Activated naive CD4-positive, alpha-beta T cell treated with anti-CD3 and anti-CD28 coated beads, Interleukin-2, amount 50 U/mL, for 16 hours (primary cell): ENCODE measurements at places on chromosomes 16 and 17.

DNA sequence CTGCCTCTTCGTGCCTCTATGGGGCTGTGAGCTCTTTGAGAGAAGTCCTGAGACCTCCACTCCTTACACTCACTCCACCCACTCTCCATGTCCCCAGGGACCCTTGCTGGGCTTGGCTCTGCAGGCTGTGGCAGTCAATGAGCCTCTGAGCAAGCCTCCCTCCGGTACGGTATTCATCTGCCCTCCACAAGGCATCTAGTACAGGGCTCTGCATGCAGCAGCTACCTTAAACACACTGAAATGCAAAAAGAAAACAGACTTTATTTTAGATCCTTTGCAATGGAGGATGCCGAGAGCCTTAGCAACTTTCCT, 38.9 kb upstream of the SMPD3 start:
- no peak for DNase-seq

- DNase-seq, result no peak
These were observed 136.1 kb downstream of the RAB11FIP4 start for GRCh38 chr17:31527606-31528005.

DNA sequence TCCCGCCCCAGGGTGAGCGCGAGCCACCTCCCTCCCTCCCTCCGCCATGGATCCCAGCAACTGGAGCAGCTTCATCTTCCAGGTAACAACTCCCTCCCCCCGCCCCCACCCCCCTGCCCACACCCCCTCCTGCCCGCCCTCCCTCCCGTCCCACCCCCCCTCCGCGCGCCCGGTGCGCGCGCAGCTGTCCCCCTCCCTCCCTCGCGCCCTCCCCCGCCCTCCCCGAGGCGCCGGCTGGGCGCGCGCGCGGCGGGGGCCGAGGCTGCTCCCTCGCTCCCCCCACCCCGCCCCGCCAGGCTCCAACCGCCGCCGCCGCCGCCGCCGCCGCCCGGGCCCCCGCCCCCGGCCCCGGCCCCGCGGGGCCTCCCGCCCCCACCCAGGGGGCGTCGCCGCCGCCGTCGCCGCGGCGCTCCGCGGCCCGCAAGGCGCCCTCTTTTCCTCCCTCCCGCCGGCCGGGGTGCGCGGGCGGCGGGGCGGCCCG, at the start of gene MAZ:
Gene MAZ (plus strand): TSS at position 431 of the 481 bp plus-strand sequence. CDS start 173 bp downstream, outside the sequence.
- peak; percentile 79 for DNase-seq

- no peak for DNase-seq
These were observed 153.0 kb upstream of the CIBAR2 start for GRCh38 chr16:85265161-85265784.

DNA sequence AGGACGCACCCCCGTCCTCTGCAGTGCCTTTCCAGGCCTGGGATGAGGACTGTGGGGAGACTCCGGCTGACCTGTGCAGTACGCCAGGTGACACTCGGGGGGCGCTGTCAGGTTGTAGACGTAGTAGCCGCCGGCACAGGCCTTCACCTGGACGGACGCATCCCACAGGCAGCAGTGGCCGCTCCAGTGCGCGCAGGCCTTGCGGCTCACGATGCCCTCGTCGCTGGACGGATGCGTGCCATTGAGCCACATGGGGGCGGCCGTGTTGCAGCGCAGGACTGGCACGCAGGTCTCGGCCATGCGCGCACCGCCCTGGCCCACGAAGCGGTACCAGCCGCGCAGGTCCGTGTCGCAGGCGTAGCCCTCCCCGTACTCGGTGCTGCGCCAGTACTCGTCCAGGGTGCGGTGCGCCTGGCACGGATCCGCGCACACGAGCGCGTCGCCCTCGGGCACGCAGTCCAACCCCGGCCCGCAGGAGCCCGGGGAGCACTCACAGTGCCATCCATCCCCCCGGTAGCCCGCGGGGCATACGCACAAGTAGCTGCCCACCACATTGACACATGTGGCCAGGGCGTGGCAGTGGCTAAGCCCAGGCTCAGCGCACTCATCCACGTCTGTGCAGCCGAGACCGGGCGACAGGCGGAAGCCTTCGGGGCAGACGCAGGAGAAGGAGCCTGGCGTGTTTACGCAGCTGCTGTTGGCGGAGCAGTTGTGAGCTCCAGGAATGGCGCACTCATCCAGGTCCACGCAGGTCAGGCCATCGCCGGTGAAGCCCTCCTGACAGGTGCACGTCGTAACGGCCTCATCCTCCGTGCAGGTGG, 3.9 kb downstream of the UMOD start:
- DNase-seq, result no peak

DNA sequence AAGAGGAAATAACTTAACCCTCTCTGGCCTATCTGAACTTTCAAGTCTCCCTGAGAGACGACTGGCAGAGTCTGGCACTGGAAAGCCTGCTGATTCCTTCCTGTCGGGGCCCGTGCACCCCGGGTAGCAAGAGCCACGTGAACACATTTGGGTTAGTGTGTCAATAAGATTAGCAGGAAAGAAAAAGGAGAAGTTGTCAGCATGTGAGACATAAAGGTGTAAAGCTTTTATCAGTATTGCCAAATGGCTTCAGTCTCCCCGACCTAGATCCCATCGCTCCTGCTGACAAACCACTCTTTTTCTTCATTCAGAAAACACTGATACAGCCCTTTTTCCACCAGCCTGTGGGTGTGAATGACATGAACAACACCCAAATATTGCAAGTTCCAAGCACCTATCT, 74.4 kb downstream of the CCT6B start:
- no peak for DNase-seq

GRCh38 chr16:28158136-28158535, 53.6 kb downstream of the XPO6 start:
- no peak for DNase-seq

DNA sequence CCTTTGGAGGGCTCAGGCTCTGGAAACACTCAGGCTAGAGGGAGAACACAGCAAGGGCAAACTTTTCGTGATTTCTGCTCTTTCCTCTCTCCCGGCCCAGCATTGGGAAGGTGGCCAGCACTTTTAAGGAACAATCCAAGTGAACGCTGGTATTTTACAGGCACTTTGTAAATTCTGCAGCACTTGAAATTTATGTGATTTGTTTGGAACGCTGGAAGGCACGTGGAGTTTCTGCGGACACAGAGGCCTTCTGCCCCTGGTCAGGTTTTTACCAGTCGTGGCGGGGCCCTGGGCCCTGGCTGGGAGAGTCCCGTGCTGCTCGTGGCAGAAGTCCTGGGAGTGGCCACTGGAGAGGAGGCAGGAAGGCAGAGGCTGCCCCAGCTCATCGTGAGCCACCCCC, 188.6 kb downstream of the ENGASE start:
- no peak for DNase-seq

DNA sequence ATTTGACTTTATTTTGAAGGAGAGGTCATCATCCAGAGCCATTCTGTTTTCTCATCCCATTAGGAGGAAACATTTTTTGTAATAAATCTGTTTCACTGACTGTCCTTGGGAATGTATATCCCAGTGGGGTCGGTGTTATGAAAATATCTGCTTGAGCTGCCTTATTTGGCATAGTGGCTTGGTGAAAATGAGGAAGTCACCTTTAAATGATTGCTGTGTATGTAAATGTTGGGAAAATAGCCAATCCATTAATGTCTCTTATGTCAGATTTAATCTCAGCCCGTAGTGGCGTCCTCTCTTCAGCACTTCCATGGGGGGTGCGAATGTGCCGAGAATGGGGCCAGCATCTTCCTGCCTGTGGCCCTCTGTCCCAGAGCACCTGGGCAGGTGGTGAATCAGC, 57.6 kb downstream of the BANP start:
- DNase-seq, result no peak

DNA sequence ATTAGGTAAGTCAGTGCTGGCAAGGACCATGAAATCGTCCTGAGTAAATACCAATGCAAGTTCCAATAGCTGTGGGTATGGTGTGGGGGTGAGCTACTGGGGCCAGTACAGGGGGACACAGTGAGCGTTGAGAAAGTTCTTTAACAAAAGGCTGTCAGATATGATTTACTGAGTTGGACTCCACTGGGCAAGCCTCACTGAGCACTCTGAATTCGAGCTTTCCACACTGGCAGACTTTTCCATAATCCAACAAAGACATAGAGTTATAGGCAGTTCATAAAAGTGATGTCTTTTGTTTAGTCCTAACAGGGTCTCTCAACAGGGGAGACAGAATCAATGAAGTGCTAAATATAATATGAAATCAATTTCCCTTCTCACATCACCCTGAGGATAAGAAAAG, 489.0 kb downstream of the KCNJ2 start:
- no peak for DNase-seq

- no peak for DNase-seq
These were observed 524.4 kb upstream of the ZFHX3 start for GRCh38 chr16:73572135-73572828.

- no peak for DNase-seq
These were observed 471.4 kb upstream of the RBFOX1 start for GRCh38 chr16:6861135-6861814.

GRCh38 chr17:49753959-49754391, 10.0 kb downstream of the FAM117A start:
- no peak for DNase-seq

- DNase-seq, result peak; percentile 10
These were observed 88.1 kb upstream of the ZNF750 start for GRCh38 chr17:82927661-82928601.

GRCh38 chr16:84514295-84514873, 9.9 kb upstream of the MEAK7 start:
- no peak for DNase-seq

DNA sequence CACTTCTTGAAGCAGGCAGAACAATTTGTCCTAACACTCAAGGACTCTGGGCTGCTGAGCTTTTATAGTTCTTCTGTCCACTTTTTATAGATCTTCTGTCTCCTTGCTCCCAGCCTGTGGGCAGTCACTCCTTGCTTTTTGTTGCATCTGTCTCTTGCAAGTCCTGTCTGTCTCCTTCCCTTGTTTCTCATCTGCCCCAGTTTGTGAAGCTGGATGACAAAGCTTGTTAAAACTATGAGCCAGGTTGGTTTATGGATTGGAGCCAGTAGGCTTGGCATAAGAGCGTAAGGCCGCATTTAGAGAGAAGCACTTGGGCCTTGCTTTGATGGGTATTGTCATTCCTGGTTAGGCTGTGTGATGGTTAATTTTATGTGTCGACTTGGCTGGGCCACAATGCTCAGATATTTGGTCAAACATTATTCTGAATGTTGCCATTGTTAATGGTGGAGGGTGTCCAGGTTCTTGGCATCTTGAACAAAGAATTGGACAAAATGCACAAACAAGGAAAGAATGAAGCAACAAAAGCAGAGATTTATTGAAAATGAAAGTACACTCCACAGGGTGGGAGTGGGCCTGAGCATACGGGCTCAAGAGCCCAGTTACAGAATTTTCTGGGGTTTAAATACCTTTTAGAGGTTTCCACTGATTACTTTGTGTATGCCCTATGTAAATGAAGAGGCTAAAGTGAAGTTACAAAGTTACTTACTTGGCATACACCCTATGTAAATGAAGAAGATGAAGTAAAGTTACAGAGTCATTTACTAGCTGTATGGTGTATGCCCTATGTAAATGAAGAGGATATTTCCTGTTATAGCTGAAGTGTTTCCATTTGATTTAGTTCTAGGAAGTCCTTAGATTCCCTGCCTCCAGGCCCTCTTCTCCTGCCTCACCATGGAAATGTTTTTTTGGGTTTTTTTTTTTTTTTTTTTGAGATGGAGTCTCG, 8.0 kb upstream of the CPPED1 start:
- no peak for DNase-seq

DNA sequence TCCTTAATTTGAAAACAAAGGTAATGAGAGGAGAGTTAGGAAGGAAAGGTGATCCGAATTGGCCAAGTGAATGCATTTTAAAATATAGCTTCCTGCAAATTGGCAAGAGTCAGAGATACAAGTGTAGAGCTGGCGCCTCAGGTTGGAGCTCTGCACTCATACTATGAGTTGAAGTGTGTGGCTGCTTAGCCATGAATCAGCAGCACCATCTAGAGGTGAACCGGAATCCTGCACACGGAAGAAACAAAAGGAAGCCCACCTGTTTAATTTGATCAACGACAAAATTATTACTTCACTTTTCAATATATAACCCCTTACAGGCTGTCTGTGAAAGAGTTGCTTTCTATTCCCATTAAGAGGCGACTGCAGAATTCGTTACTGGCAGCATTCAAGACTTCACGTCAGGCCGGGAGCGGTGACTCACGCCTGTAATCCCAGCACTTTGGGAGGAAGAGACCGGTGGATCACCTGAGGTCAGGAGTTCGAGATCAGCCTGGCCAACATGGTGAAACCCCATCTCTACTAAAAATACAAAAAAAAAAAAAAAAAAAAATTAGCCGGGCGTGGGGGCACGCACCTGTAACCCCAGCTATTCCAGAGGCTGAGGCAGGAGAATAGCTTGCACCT, 1253.7 kb upstream of the CDH8 start:
- no peak for DNase-seq

- no peak for DNase-seq
These were observed 314.1 kb upstream of the TNRC6C start for GRCh38 chr17:77644181-77645071.

- DNase-seq, result no peak
These were observed 112.5 kb downstream of the WWOX start for GRCh38 chr16:78211946-78212345.

- no peak for DNase-seq
These were observed 223.3 kb downstream of the IRX3 start for GRCh38 chr16:54063279-54063773.

DNA sequence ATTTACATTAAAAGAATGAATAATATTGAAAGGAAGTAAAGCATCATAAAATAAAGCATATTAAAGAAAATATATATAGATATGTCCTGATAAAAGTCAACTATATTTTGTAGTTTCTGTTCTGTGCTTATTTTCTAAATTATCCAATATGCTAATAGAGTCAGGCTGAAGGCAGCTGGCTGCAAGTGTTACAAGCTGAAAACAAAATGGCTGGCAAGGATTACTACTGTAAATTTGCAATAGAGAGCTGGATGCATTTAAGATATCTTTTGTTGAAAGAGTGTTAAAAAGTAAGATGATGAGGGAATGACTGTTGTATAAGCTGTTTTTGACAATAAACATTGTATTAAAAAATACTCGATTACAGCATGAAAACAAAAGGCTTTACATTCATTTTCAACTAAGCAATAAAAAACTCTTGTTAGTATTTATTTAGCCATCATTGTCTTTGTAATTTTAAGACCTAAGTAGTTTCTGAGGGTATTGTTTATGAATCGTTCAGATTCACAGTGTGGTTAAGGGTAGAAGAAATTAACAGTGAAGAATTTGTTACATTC, 76.3 kb downstream of the TANC2 start:
- no peak for DNase-seq

- DNase-seq, result no peak
These were observed 191.2 kb downstream of the MSI2 start for GRCh38 chr17:57447357-57447989.

GRCh38 chr17:6752068-6752909, 3.6 kb upstream of the XAF1 start:
- no peak for DNase-seq

GRCh38 chr17:8359769-8360168, 16.7 kb downstream of the KRABD2 start:
- DNase-seq, result no peak
